Stimulated activated CD8-positive, alpha-beta memory T cell treated with anti-CD3 and anti-CD28 coated beads, Interleukin-4, amount 100 ng/mL, for 48 hours (primary cell): ENCODE measurements at places on chromosomes 7 and 10.

DNA sequence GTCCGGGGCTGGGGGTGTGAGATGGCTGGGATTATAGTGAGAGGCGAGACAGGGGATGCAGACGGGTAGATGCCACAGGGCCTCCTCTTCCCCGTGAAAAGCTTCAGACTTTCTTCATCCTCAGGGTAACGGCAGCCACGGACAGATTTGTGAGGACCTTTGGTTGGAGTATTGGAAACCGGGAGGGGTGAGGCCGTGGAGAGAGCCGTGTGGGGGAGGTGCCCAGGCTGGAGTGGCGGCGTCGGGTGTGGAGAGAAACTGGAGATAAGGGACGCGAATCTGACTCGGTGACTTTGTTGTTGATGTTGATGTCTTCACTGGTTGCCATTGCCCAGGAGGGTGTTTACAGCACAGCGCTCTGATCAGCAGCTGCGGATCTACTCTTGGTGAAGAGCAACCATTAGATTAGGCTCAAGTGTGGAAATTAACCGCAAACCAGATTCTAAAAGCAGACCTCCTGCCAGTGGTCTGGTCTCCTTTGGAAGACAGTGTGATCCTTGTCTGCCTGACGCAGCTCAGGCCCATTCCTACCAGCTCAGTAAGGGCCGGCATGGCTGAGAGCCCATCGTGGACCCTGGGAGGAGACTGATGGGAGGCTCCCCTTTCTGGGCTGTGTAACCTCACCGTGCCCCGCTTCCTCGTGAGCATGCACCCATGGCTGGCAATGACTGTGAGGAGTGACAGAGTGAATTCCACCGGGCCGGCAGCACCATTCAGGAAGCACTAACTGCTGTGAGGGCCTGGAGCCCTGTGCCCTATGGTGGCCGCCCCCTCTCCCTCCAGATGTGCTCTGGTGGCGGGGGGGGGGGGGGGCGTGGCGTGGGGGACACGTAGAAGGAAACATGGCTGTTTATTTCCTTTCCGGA, 90.3 kb downstream of the INPP5A start:
- DNase-seq = no peak

GRCh38 chr10:96082153-96082552, 38.8 kb downstream of the CCNJ start:
- no peak for DNase-seq

GRCh38 chr7:138833596-138833995, 35.6 kb upstream of the ATP6V0A4 start:
- no peak for DNase-seq

- DNase-seq = no peak
Measured at GRCh38 chr10:33291053-33291592, 43.3 kb downstream of the NRP1 start.

DNA sequence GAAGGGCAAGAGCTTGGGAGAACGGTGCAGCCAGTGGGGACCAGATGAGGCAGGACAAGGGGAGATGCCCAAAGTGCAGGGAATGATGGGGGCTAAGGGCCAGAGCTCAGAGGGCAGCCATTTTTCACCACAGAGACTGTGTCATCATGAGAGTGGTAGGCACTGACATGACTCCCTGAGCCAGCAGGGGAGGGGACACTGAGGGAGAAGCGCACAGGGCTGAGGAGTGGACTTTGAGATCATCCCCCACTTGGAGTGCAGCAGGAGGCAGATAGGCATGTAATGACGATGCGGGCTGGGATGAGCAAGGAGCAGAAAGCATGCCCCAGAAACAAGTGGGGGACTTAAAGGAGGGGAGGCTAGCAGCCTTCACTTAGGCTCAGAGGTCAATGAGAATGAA, 5.2 kb upstream of the SMKR1 start:
- DNase-seq = no peak

DNA sequence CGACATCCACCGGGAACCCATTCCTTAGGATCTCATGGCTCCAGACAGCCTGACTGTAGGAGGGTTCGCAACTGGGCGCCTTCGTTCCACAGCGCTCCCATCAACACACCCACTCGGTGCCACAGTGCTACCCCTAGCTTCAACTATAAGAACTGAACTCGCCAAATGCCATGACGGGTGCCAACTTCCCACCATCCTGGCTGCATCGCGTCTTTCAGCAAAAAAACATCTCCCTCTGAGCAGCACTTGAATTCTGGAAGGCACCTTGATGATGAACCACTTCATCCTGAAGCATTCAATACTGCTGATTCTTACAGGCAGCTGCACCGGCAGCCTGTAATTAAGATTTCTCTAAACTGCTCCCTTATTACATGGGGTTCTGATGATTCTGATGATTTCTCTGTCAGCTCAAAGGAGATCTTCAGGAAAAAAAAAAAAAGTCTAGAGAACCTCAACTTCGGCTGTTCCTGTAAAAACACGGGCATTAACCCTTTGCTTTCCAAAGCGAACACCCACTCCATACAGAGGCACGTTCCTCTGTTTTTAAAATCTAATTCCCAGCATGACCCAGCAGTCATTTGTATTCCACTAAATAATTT, 1.3 kb downstream of the CYTH3 start:
- peak; percentile 45 for DNase-seq

- no peak for DNase-seq
Measured at GRCh38 chr10:76868098-76868977, 769.3 kb downstream of the KCNMA1 start.

- peak; percentile 87 for DNase-seq
Measured at GRCh38 chr7:112450807-112451761, 824 bp downstream of the IFRD1 start.

- no peak for DNase-seq
Measured at GRCh38 chr7:144862612-144863319, 26.9 kb upstream of the TPK1 start.

DNA sequence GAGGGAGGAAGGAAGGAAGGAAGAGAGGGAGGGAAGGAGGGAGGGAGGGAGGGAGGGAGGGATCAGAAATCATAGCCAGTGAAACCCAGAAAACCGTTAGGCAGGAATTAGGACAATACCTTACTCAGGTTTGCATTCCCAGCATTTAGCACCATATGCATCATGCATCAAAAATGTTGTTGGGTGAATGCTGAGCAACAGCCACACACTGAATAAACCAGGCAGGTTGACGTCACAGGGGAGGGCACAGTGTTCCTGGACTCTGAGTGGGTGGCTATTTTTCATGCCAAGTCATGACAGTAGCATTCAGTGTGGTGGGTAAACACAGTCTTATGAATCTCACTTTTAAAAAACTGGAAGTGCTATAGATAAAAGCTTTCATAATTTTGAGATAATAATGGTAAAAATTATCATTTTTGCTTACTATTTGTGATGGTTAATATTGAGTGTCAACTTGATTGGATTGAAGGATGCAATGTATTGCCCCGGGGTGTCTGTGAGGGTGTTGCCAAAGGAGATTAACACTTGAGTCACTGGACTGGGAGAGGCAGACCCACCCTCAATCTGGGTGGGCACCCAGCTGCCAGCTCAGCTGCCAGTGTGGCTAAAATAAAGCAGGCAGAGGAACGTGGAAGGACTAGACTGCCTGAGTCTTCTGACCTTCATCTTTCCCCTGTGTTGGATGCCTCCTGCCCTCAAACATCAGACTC, 199.1 kb upstream of the PRKCQ start:
- no peak for DNase-seq

- DNase-seq = no peak
Measured at GRCh38 chr7:99791021-99791420, 7.0 kb upstream of the CYP3A4 start.

GRCh38 chr10:123521556-123521955, 144.6 kb upstream of the GPR26 start:
- DNase-seq = no peak

DNA sequence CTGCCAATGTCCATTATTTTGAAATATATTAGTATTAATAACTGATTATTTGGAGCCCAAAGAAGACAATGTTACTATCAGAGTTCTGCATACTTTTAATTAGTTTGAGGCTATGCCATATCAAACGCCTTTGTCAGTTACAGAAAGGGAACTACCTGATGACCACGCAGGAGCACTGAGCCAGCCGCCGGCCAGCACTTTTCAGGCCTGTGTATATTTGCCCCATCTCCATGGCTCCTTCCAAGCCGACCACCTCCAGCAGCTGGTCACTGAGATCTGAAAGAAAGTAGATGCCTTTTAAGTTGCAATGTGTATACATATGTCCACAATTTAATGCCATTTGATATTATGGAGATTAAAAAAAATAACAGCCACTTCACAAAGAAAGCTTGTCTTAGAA, 188.4 kb upstream of the ETV1 start:
- DNase-seq = no peak

GRCh38 chr10:75235375-75236177, at the start of gene COMTD1:
TSS of gene COMTD1 (minus strand) at chr10:75235957. CDS start at chr10:75235928, 29 bp downstream.
- peak; percentile 96 for DNase-seq

DNA sequence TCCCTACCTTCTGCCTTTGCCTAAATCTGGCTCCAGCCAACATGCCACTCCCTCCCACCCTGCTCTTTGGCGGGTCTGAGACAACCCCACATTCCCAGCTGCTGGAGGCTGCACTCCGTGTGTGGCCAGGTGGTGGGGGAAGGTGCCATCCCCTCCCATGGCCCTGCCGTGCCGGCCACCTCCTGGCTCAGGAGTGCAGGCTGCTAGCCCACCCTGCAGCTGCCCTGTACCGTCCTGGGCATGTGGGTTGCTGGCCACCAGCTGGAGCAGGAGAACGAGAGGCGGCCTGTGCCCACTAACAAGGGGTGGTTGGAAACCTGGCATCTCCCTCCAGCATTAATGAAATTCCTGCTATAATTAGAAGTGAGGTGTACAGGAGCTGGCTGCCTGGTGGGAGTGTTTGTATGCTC, 97.6 kb downstream of the ZMIZ1 start:
- no peak for DNase-seq

GRCh38 chr7:54897891-54898290, 120.9 kb upstream of the EGFR start:
- no peak for DNase-seq

GRCh38 chr7:141014125-141014523, 628 bp downstream of the MRPS33 start:
- DNase-seq = no peak

DNA sequence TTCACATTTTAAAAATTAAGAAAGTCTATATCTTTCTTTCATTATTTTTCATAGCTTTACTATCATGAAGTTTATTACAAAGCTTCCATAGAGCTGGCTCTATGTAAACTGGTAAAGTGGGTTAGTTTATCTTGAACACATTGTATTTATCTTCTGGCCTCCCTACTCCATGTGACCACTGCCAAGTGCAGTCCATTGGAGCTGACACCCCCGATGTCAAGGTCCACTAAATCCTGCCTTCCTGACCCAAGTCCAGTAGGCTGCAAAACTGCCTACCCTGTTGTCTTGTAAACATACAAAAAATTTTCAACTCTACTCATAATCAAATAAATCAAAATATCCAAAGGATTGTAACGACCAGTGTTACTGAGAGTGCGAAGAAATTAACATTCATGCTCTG, 10.2 kb downstream of the DNAJC12 start:
- DNase-seq = no peak

- no peak for DNase-seq
Measured at GRCh38 chr10:132422903-132423825, 26.2 kb downstream of the PWWP2B start.

- peak; percentile 30 for DNase-seq
Measured at GRCh38 chr10:86644152-86644793, 10.1 kb upstream of the OPN4 start.

DNA sequence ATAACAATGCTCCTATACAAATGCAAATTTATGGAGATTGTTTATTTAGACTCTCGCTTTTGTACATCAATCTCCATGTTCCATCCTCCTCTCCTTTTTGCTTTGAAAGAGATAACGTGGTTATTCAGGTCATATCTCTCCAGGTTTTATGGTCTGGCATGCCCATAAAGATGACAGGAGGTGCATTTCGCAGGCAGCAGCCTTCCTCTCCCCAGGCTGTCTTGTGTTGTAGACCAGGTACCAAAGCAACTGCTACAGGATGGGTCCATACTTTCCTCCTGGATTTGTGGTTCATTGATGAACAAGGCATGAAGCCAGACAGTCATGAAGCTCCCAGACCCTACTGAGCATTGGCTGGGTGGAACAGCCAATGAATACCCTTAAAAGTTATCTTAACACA, 400.2 kb upstream of the NPVF start:
- DNase-seq = no peak

GRCh38 chr7:129870668-129871067, 82.1 kb downstream of the UBE2H start:
- no peak for DNase-seq

DNA sequence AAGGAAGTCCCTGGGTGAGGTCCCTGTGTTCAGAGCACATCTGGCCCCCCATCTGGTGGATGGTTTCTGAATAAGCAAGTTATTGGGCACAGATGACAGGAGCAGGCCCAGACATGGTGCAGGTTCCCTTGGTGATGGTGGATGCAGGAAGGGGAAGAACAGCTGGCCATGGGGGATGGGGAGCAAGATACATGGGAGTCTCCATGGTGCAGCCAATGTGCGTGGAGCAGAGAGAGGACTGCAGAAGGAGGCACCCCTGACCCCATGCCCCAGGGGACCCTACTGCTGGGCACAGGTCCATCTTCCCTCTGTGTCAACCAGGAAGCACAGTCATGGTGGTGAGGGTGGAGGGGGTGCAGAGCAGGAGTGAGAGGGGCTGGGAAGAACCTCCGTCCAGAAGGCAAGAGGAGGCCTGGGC, 43.8 kb upstream of the RABGEF1 start:
- DNase-seq = no peak

- DNase-seq = no peak
Measured at GRCh38 chr10:107611115-107611514, 446.6 kb upstream of the SORCS1 start.

GRCh38 chr7:38276096-38276877, 2.9 kb upstream of the TARP start:
- DNase-seq = no peak

GRCh38 chr7:18225067-18225466, 197.4 kb upstream of the PRPS1L1 start:
- DNase-seq = no peak

GRCh38 chr10:60093317-60093716, 187.0 kb upstream of the CCDC6 start:
- DNase-seq = no peak

- peak; percentile 47 for DNase-seq
Measured at GRCh38 chr10:11515596-11516430, 95.6 kb downstream of the USP6NL start.

- no peak for DNase-seq
Measured at GRCh38 chr7:138072726-138073125, 3.5 kb upstream of the AKR1D1 start.

DNA sequence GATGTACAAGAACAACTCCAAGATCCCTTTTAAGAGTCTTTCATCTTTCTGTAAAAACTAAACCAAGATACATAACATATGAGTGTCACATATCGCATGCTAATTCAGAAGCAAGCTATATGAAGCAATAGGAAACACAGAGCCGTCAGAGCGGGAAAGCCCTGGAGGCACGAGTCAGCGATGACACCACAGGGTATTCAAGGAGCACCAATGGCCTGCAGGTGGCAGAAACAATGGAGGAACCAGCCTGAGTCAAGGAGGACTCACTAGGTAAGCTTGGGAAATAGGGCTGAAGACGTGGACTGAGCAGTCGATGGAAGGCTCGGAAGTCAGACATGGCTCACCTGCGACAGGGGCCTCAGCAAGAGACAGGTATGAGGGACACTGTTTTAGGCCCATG, 214.4 kb downstream of the FAM107B start:
- DNase-seq = peak; percentile 80
